Cortex of kidney (tissue), 1 donor: ENCODE measurements at places on chromosomes 5 and 9.

- DNase-seq: no peak
These were observed 194.8 kb downstream of the AUH start for GRCh38 chr9:91166796-91167366.

GRCh38 chr5:6379246-6379645, 899 bp upstream of the MED10 start:
- DNase-seq: no peak

DNA sequence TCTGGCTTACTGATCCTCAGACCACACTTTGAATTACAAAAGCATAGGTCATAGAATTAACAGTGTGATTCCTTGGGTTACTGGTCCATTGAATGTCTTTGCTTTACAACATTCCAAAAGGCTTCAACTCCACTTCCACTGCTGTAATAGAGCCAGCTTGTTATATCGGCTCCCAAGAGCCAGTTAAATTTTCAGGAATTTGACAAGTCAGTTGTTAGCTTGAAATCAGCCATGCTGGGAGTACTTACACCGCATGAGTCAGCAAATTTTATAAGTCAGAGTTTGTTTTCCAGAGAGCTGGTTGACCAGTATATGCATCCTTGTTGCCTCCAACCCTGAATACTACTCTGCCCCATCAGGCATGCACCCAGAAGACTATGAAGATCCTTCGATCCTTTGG, 73.1 kb downstream of the FOXB2 start:
- no peak for DNase-seq

GRCh38 chr5:11955331-11955730, 51.1 kb upstream of the CTNND2 start:
- DNase-seq: no peak

DNA sequence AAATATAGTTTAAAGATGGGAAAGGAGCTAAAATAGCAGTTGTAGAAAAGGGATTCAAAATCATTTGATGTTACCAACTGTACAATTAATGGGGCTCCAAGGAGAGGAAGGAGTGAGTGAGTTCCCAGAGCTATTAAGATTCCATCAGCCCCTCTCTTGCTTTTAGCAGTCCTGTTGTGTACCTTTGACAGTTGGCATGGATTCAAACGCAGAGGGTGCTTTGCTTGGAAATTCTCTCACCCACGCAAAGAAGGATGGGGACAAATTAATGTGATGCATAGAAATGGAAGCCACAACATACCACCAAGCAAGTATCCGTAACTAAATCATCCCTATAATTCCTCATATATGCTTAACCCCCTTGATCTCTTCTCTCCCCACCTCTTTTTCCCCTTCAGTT, 461.3 kb downstream of the EBF1 start:
- DNase-seq: no peak

DNA sequence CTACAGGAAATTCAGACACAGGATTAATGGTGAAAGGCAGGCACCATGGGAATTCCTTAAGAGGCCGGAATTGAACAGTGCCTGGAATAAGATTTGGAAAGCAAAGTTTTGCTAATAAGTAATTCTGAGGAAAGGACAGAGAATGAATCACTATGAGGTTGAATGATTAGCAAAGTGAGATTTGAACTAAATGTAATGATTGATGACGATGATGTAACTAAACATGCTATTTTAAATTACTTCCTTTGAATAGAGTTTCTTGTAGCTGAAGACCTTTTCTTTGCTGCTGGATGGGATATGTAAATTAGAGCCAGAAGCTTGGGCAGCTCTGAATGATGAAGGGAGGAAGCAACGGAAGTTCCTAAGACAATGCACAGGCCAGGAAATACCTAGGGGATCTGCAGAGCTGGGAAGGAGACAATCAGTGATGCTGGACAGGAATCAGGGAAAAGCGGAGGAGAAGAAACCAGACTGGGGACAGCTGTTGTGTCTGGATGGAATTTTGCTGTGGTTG, 482.0 kb downstream of the PSAT1 start:
- no peak for DNase-seq

DNA sequence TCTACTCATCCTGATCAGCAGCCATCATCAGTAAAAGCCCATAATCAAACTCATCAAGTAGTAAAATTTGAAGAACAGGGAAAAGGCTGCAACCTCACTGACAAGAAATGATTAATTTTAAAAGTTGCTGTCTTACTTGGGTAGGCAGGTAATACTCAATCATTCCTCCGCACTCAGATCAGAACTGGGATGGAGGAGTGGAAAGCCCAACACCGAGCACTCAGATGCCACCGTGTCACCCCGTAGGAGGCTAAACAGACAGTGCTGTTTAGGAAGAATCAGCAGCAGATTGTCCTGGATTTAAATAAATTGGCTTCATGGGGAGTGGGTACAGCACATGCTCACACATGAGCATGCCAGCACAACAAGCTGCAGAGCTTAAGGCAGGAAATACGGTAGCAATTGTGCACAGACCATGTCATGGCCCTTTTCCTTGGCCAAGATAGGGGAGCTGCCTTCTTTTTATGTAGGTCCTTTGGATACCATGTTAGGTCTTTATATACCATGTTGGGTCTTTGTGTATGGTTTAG, 92.6 kb upstream of the CDH6 start:
- DNase-seq: no peak

GRCh38 chr5:167451076-167451475, 840.4 kb upstream of the WWC1 start:
- no peak for DNase-seq

GRCh38 chr5:139856714-139857113, 61.1 kb downstream of the PSD2 start:
- no peak for DNase-seq

DNA sequence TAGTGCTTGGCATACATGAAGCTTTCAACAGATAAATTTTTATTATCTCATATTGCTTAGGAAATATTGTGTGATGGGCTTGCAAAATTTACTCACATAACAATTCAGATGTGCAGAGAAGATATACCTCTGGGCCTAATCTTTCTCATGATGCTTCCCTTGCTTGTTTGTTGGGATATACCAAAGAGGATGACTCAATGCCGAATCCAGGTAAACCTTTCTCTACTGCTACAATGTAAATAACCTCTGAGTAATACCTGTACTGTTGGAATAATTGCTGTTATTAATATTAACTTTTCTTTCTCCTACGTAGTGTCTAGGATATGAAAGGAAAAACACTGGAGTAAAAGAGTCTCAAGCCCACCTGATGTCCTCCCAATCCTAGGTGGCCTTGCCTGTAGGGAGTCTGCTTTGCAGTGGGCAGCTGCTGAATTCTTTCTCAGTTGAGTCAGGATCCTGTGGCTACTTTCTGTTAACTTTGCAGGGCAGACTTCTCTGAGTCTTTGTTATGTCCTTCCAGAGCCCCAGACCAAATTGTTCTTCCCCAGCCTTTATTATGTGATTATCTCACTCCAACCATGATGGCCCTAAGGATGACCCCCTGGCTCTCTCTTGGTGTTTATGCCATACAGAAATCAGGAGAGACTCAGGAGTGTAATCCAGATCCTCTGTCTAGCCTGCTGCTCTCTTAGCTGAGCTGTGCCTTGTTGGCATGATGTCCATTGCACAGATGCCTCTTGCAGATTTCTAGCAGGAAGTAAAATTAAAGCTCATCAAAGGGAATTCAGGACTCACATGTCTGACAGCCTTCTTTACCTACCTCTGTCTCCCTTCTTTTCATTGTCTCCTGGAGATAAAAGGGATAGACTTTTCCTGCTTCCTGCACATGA, 208.1 kb downstream of the SNX18 start:
- DNase-seq: no peak

DNA sequence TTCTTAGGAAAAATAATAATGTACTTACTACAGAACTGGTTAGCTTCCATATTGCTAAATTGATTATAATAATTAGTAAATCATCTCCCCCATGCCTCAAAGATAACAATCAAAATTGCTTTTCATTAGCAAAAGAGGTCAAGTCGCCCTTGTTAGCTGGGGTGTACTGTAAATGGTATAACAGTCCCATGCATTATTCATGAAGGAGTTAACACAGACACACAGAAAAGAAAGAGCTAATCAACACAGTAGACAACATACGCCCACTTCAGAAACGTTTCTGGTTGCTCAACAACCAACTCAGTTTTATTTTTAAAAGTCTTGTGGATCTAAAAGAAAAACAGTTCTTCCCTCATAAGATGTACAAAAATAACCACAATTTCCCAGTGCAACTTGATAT, 100.2 kb downstream of the MPDZ start:
- no peak for DNase-seq

- no peak for DNase-seq
These were observed 305.1 kb downstream of the PSAT1 start for GRCh38 chr9:78601957-78602565.

DNA sequence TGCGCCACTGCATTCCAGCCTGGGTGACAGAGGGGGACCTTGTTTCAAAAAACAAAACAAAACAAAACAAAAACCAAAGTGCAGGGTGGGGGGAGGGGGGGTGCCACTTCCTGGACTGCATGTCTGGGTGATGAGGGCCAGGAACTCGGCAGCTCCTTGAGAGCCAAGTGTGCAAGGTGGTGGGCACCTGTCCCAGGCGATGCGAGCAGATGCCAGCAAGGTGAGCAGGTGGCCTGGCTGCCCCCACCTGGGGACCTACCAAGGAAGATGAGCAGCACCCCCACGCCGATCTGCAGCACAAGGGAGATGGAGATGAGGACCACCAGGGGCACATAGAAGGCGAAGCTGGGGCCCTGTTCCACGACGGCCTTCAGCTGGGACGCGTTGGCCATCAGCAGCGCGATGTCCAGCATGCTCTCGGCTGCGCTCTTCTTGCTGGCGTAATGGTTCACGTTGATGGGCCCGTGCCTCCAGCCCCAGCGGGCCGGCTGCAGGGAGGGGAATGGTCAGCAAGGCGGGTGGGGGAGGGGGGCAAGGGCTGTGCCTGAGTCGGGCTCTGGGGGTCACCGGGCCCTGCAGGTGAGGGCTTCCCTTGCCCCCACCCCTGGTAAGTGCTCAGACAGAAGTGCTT, 7.8 kb downstream of the NINJ1 start:
- DNase-seq: no peak

DNA sequence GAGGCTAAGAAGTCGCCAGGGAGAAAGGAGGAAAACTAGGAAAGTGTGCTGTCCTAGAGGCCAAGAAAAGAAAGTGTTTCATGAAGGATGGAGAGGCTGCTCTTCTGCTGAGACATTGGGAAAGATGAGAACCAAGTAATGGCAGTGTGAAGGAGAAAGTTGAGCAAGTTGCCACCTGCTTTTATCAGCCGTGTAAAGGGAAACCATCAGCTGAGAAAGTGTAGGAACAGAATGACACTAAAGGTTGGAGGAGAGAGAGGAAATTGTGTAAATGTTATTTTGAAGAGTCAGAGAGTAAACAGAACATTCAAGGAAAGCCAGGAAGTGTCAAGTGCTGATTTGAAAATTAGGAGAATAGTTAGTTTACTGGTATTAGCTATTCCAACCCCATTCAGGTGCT, 125.0 kb downstream of the CEMIP2 start:
- DNase-seq: no peak

DNA sequence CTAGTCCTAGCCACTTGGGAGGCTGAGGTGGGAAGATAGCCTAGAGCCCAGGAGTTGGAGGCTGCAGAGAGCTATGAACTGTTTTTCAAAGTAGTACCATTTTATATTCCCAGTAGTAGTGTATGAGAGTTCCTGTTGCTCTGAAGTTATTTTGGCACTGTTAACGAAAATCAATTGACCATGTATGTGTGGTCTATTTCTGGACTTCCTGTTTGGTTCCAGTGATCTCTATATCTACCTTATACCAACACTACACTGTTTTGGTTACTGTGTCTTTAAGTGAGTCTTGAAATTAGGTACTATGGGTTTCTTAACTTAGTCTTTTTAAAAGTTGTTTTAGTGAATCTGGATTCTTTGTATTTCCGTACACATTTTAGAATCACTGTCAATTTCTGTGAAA, 13.6 kb downstream of the SLF1 start:
- no peak for DNase-seq

- DNase-seq: no peak
These were observed 3.1 kb downstream of the SLC4A9 start for GRCh38 chr5:140362875-140363630.

GRCh38 chr5:958701-959571, 49.7 kb upstream of the NKD2 start:
- no peak for DNase-seq

DNA sequence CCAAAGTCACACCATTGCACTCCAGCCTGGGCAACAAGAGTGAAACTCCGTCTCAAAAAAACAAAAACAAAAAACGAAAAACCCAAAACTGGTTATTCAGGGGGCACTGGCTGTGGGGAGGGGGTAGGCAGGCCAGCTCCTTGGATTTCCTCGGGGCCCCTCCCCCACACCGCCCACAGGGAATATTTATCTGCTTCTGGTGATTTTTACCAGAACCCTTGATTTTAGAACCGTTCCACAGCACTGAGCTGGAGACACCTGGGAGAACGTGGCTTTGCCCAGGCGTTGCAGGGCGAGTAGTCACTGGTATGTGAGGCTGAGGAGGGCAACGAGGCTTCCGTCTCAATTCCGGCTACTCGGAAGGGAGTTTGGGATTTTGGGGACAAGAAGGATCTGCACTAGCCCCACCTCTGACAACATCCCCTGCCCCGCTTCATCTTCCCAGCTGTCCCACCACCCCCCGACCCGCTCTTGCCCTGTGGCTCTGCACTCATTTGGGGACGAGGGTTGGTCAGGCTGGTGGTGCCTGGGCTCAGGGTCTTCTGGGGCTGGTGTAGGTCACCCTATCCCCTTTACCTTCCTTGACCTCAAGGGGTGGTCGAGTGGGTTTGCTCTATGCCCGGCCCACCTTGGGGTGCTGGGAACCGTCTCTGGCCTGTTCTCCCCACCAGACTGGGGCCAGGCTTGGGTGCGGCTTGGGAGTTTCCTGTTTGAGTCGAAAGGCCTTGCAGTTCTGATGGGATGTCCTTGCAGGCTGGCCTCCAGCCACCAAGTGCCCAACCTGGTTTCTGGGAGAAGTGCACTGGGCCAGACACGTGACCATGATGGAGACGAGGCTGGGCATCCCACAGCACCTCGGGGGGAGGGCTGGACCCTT, 3.5 kb downstream of the AHRR start:
- no peak for DNase-seq

GRCh38 chr9:126225611-126226609, 100.7 kb upstream of the MVB12B start:
- DNase-seq: no peak

GRCh38 chr9:127022913-127023660, 99.3 kb downstream of the ANGPTL2 start:
- no peak for DNase-seq

DNA sequence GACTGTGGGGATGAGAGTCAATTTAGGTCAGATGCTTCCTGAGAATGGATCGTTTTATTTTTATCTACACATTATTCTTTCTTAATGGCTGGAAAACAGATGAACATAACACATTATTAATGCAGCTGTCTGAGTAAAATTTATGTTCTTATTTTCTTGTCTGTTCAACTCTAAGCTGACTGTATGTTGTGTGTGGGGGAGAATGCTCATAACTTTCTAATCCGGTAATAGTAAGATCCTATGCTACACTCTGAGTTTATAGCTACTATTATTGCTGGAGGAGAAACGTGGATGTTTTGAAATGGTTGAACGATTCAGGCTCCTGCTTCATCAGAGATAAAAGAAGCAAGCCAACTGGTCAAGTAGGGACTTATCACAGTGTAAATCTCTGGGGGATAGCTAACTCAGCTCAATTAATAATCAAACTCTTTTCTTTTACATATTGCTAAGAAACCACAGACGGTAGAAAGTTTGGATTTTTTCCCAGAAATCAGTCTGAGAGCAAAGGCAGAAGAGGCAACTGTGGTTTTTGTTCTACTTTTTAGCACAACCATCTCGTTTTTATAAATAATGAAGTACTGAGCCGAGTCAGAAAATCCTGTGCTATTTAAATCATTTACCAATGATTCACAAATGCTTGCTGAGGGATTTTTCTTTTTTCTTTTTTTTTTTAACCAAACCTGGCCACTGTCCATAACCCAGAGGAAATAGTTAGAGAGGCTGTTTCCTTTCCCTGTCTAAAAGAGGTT, 265.0 kb upstream of the FAM174A start:
- no peak for DNase-seq
